ENCODE measurements at places on chromosomes 3 and 15.

DNA sequence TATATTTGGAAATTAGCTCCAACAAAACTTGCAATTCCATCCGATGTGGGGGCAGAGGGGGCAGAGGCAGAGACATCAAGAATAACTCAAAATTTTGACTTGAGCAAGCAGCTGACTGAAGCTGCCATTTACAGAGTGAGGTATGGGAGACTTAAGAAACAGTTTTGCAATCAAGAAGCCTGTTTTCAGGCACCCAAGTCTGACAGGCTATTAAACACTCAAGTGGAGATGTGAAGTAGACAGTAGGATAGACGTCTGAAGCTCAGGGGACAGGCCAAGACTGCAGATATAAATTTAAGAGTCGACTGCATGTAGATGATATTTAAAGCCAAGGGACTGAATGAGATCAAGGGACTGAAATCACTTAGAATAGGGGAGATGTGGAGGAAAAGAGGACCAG, 9.9 kb upstream of the SH3BP5 start:
- no peak overlapping the region for H3K4me3 ChIP-seq
- no peaks in the 10 kb centered on the region for H3K4me1 ChIP-seq
- no peaks in the 10 kb centered on the region for H3K36me3 ChIP-seq
- no peak overlapping the region for H3K27ac ChIP-seq
- no peak for DNase-seq
- no peaks in the 10 kb centered on the region for H3K27me3 ChIP-seq

- H3K36me3 ChIP-seq, result peaks cover 39% of the 10 kb centered on the region
- H3K27me3 ChIP-seq, result no peaks in the 10 kb centered on the region
- no peaks in the 10 kb centered on the region for H3K4me1 ChIP-seq
- no peak for DNase-seq
Observed at GRCh38 chr3:113423699-113424098, 17.6 kb downstream of the CFAP44 start.

- no peak for DNase-seq
- H3K27ac ChIP-seq, result no peak overlapping the region
- H3K4me1 ChIP-seq, result peaks cover 8% of the 10 kb centered on the region
- H3K36me3 ChIP-seq, result no peaks in the 10 kb centered on the region
- no peaks in the 10 kb centered on the region for H3K27me3 ChIP-seq
Observed at GRCh38 chr3:134378818-134379217, 4.6 kb upstream of the AMOTL2 start.

DNA sequence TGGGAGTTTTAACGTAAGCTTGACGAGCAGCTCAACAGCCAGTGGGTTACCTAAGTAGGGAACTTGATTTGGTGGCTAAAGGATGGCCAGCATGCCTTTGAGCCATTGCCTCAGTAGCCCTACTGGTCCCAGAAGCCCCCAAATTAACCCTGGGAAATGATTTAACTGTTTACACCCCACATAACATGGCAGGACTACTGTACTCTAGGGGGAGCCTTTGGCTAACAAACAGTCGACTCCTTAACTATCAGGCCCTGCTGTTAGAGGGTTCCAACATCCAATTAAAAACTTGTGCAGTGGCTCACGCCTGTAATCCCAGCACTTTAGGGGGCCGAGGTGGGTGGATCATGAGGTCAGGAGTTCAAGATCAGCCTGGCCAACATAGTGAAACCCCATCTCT, 9.4 kb upstream of the SMCO1 start:
- DNase-seq, result no peak
- peaks cover 5% of the 10 kb centered on the region for H3K4me1 ChIP-seq
- no peak overlapping the region for H3K4me3 ChIP-seq
- no peaks in the 10 kb centered on the region for H3K27me3 ChIP-seq
- no peaks in the 10 kb centered on the region for H3K36me3 ChIP-seq
- no peak overlapping the region for H3K27ac ChIP-seq

Data from neuronal stem cell (in vitro differentiated cells).